GM23338 (cell line): ENCODE measurements at places on chromosomes 4 and X. TPM values are rescaled to one million over a fixed set of nuclear protein-coding genes. Genes with fewer than 3 reads are reported as not detected.

DNA sequence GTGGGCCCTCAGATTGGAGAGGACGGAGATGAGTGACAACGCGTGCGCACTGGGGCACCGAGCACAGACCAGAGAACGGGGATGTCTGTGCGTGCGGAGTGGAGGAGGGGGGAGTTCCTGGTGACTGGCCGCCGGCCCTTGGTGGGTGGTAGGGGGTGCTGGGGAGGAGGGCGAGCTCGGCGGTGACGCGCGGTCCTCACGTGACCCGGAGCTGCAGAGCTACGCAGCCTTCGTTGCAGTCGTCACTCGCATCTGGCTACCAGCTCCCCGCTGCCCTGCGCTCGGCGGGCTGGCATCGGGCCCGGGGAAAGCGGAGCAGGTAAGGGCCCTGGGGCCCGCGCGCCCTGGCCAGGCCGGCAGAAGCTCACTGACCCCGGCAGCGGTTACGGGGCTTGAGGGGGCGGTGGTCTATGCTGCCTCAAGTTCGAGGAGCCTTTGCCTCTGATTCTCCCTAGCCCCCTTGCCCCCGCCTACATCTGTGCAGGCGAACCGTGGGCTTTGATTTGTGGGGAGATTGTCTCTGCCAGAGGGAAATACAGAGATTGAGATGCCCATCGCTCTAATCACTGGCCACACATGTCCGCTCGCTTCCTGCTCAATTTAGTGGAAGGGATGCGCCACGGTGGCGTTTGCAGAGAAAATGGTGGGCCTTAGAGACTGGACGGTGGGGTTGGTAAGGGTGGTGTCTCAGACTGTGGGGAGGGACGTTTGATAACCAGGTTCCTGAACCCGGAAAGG, at the start of gene ARMCX4:
Gene ARMCX4, plus strand, starts transcription at position 245 of the 738 bp plus-strand sequence. CDS start 3,134 bp downstream, outside the sequence.
- DNase-seq, result peak; percentile 76

DNA sequence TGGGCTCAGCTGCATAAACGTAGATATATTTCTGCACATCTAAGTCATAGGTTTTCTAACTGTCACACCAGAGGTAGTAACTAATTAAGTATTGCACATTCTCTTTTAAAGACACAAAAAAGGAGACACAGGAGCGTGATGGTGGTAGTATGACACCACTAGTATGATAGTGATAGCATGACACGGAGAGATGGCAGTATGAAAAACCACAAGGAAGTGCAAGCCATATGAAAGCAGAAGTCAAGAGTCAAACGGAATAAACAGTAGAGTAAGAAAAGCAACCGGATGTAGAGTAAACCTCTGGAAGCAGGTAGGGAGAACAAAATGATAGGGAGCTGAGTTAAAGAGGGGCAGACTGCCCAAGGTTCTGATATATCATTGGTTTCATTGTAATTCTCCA, 382.2 kb upstream of the INTU start:
- no peak for DNase-seq

DNA sequence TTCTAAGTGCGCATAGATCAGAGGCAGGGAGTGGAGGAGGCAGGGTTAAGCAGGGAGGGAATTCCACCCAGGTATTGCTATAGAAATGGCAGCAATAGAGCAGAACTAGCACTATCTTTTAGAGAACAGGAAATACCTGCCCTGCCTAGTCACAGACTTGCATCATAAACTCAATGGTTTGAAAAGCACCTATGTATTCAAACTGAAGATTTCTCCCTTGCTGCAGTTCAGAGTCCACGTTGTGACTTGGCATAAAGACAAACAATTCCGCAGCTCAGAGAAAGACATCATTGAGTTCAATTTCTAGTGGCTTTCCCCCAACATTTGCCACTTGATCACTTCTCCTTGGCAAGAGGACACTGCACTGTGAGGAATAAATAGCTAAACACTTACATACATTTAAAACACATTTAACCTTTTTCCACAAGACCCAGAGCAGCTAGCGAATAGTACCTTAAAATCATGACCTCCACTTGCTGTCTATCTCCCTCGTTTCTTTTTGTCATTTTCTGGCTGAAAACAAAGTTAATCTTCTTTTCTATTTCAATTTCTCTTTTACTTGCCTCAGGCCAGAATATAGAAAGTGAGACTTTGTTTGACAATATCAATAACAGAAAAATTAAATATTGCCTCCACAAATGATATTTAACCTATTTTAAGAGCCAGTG, 42.4 kb downstream of the SLC7A11 start:
- DNase-seq, result peak; percentile 31

The CLCN5 gene
- 3.5 and 3.7 TPM in 2 replicates for polyA plus RNA-seq

DNA sequence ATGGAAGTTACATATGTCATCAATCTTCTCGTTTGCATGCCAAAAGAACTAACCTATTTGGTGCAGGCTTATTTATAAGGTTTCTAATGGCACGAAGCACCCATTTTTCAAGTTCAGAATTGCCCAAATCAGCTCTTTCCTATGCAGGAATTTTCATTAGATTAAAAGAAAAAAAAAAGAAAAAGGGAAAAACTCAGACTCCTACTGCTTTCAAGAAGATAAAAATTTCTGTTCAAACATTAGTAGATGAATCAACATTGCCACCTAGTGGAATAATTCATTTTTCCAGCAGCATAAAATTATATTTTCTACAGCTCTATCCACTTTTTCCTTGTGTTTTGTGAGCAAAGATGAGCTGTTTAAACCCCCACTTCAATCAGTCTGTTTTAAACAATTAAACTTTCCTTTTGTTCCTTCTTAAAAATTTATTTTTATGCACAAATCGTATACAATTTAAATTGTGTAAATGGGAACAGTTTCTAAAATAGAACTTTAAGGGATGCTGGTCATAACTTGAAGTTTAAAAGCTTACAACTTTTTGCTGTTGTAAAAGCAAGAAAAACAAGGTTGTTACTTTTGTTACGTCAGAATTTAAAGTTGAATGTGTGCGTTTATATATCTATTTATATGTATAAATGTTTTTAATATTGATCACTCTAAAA, 309.9 kb downstream of the ARAP2 start:
- DNase-seq, result peak; percentile 65

DNA sequence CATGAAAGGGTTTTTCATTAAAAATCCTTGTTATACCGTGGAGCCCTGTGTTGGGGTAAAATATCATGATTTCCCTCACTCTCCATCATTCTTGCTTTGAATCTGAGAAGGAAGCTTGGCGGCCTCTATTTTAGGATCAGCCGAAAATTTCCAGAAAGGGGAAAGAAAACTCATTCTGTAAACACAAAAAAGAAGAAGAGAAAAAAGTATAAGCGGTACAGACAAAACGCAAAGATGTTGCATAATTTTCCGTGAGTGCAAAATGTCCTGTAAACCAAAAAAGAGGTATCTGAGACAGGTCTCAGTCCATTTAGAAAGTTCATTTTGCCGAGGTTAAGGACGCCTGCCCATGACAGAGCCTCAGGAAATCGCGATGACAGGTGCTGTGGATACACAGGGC, 5.3 kb downstream of the CSF2RA start:
- DNase-seq, result no peak

DNA sequence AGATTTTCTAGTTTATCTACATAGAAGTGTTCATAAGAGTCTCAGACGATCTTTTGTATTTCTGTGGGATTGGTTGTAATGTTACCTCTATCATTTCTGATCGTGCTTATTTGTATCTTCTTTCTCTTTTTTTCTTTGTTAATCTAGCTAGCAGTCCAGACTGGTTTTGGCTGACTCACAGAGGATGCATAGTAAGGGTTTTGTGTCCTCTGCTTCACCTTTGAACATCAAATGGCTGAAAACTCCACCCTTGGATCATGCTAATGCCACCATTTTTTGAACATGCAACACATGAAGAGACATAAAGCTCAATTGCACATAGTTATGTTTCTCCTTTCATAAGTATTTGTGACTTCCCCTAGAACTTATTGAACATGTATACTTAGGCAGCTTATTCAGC, 22.8 kb downstream of the TMPRSS11A start:
- no peak for DNase-seq

GRCh38 chr4:158315706-158316105, 105.4 kb downstream of the TMEM144 start:
- no peak for DNase-seq

DNA sequence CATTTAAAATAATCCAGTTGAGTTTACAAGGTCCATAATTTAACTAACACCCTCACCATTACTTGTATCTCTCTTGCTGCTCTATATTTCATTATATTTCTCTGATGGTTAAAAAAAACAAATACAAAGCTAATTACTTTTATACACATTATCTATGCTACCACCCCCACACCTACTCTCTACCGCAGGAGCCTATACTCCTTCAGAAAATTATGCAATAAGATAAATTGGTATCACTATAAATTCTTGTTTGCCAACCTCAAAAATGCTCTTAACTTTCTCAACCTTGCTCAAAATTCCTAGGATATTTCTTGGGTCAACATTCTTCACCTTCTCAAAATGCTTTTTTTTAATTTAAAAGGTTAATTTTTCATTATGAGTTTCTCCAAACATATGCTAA, 282.7 kb downstream of the KCTD8 start:
- no peak for DNase-seq

DNA sequence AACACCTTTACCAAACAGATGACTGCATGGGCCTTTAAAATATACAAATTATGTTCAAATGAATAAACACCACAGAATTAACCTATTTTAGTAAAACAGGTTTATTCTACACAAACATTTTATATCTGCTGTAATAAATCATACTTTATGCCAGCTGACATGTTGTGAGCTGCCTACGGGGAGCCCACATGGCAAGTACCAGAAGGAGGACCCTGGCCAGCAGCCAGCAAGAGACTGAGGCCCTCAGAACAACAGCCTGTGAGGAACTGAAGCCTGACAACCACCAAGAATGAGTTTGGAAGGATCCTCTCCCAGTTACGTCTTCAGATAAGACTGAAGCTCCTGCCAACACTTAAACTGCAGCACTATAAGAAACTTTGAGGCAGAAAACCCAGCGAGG, 377.0 kb downstream of the PDGFC start:
- no peak for DNase-seq

- DNase-seq, result no peak
Measured at GRCh38 chrX:16022580-16023200, 100.7 kb upstream of the GRPR start.

DNA sequence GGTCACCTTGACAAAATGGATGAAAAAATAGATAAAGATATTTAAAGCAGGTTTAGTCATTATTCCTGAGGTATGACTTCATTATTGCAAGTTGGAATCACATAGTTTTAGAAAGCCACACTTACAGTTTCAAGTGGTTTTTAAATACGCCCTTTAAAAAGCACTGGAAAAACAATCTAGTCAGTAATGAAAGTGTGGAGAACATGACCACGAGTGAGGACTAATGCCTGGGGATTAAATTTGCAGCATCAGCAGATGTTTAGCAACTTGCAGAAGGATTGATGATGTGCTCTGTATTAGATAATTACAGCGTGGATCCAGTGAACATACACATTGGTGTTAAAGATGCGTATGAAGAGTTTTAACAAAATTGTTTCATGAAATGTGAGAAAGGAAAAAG, 5.9 kb downstream of the SPARCL1 start:
- DNase-seq, result no peak

- no peak for DNase-seq
Measured at GRCh38 chrX:9627922-9628321, 137.7 kb downstream of the GPR143 start.

DNA sequence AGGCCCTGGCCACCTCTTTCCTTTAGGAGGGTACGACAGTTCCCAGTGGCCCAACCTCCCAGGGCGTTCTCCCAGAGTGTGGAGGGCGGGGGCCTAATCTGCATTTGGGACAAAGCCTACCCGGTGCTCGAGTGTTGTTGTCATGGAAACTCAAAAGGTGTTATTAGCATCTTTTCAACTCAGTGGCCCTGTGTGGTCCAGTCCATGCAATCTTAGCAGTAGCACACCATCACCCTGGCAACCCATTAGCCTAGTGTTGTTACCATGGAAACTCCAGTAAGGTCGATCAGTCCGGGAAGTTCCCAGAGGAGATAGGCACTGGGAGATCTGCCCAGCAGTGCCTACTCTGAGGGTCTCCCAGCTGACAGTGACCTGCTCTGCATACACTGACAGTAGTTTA, 20.2 kb downstream of the APLN start:
- peak; percentile 66 for DNase-seq

DNA sequence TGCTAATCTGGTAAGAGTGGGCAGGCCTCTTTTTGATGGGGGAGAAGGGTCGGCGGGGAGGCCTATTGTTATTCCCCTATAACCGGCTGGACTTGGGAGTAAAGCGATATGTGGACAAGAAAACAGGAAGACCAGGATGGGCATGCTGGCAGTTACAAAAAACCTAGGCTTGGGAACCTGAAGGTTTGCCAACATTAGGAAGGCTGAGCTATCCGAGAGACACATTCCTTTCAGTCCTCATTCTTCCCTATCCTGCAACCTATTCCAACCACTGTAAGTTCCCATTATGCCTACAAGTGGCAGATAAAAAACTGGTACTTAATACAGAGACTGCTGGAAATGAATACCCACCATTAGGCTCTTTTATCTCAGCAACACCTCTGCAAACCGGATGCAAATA, 32.4 kb upstream of the CT47C1 start:
- DNase-seq, result no peak

- DNase-seq, result no peak
Measured at GRCh38 chr4:87188932-87189331, 31.5 kb downstream of the KLHL8 start.

The NSG1 gene
- polyA plus RNA-seq, result 16.5 and 17.4 TPM in 2 replicates
